ENCODE measurements at places on chromosomes 12 and 14. TPM values are rescaled to one million over a fixed set of nuclear protein-coding genes. Genes with fewer than 3 reads are reported as not detected.
A peak's percentile ranks its signal among the peaks of the same experiment; 100 is the strongest.

TOMM20L gene
- not detected for total RNA-seq

RIN3 gene
- 2.2 TPM for total RNA-seq

PAH gene
- not detected for total RNA-seq

PRKAG1 gene
- 92.8 TPM for total RNA-seq

DNA sequence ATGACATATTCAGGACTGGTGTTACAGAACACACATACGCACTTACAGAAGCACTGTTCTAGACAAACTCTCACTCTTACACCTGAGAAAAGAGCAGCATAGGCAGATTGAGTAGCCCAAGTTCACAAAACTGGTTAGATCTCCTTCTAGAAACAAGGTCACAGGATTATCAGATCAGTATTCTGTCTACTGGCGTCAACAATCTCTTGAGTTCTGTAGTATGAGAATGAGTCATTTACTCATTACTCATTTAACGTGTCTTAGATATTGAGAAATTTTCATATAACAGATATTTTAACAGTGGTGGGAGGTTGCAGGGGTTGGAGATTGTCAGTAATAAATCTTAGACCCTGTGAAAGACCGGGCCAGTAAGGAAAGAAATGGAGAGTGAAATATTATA lies 2.8 kb upstream of the TSPAN8 start:
- no peak for DNase-seq

DNA sequence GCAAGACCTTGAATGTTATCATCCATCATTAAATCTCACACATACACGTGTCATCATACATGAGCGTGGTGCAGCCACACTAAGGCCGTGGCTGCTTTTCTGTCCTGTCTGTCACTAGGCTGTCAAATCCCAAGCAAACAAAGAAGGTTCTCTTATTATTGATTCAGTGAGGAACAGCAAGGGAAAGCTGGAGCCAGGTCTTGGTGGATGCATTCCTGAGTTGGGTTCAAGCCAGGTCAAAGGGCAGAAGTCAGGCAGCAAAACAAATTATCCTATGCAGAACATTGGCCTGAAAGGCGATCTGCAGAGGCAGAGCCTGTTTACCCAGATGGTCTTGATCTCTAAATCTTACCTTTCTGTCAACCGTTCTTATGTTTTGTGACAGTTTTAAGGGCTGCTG lies 252.3 kb downstream of the NEDD1 start:
- no peak for DNase-seq

- peak; percentile 38 for DNase-seq
Measured at GRCh38 chr12:14394317-14395073, 29.0 kb downstream of the ATF7IP start.

Measured in NCI-H460 (cell line).